ENCODE measurements at places on chromosomes 4 and X.

DNA sequence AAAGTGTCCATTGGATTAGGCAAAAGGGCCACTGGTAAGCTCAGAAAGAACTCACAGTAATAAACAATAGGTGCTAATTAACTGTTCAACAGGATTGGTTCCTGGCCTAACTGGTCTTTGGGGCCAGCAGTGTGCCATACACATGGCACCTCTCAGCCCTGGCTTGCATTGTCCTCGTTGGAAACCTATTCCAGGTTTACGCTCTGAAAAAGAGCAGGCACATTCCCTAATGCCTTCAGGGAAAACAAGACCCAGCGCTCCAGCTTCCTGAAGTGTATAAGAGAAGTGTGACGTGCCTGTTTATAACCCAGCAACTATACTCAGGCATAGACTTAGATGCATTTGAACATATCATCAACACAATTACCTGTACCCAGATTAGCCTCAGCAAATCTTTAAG is 51.9 kb upstream of the RBM47 start:
- no peak for DNase-seq

GRCh38 chrX:108025954-108026600 is 18.8 kb upstream of the VSIG1 start:
- DNase-seq, result no peak

DNA sequence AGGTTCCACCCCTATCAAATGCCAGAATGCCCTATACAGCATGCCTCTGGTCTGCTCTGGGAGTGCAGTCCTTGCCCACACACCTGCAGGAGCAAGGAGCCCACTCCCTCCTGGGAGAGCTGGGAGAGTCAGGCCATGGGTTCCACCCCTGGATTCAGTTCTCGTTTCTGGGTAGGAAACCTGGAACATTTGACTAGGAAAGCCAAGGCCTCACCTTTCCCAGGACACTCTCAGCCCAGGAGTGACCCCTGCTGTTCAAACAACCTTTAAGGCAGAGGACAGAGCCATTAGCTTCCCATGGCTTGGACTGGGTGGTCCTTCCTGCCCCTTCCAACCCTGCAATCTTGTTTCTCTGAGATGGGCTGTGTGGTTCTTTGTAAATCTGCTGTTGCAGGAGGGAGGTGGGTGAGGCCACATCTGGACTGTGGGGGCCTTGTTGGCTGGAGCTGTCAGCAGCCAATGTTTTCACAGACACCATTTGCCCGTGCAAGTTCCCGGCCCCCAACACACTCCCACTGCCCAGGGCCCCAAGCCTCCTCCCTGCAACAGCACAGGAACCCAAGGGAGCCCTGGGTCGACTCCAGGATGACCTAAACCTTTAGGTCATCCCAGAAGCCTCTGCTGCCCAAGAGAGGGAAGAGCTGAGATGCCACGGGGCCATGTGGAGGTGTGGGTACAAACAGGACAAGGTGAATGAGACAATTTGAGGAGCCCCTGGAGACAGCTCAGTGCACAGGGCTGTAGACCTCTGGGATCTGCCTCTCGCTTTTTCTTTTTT is 104.4 kb downstream of the PJA1 start:
- DNase-seq, result no peak

- DNase-seq, result no peak
Observed at GRCh38 chr4:92305878-92306520, 2.2 kb downstream of the GRID2 start.

GRCh38 chrX:23228950-23229448 is 105.7 kb upstream of the PTCHD1 start:
- DNase-seq, result no peak

- no peak for DNase-seq
Observed at GRCh38 chr4:174873931-174874330, 44.2 kb upstream of the ADAM29 start.

DNA sequence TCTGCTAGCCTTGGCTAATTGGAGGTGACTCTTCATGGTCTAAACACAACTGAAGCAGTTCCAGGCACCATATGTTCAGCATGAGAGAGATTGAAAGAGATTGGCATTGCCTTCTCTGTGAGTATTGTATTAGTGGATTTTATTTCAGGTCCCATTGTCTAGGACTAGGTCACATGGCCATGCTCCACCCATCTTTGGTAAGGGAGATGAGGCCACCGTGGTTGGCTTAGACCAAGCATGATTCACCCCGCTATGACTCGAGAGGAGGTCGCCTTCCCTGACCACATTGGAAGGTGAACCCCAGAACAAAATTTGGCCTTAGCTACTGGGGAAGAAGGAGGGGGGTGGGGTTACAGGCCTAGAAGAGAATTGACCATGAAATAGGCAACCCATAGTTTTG is 109.9 kb upstream of the BCOR start:
- DNase-seq, result no peak

Data from NCI-H1048 (cell line).